GM03348 (cell line): ENCODE measurements at places on chromosomes 6 and 20.

DNA sequence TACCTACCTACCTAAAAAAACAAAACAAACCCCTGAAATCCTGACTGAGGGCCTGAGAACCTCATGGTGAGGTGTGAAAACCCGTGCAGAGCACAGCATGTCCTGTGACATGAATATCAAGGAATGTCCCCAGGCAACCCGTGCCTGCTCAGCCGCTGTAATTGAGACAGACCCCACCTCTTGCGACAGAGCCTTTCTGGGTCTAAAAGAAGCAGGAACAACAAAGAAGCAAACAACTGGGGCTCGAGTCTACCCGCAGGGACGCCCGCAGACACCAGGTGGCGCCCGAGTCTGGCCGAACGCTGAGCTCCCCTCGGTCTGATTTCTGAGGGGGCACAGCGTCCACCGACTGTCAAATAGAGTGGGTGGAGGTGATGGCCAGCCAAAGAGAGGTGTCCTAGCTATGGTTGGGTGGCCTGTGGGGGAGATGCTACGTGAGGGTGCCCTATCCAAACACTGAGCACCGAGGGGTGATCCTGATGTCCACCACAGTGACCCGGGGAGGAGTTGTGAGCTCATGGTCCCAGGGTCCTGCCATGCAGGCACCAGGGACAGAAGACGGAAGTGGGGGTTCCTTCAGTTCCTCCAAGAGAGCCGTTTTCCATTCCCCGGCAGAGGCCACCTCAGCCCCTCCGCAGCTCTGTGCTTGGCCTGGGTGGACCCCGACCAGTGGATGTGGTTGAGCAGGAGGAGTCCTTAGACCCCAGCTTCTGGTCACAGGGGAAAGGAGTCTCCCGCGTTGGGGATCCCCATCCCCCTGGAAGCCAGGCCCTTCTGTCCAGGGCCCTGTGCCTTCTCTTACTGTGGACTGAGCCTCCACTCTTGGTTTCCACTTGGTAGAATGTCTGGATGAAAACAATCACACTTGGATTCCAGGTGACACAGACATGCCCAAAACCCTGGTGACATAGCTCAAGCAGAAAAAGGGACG lies 268.2 kb downstream of the CDC5L start:
- peak; percentile 85 for DNase-seq

GRCh38 chr20:37396416-37397075 lies 50.6 kb downstream of the SRC start:
- DNase-seq = no peak

DNA sequence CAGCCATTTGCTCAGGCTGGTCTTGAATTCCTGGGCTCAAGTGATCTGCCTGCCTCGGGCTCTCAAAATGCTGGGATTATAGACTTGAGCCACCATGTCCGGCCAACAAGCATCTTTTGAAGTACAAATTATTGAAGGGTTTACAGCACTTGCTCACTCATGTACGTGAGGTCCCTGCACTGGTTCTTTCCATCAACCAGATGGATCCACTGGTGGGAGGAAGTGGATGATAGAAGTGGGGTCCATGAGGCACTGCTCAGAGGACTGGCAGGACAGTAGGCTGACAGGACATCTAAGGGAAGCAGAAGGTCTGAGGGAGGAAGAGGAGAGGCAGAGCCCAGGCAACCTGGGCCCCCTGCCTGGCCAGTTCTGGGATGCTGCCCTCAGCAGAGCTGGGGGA lies 109.2 kb upstream of the NXT1 start:
- DNase-seq = no peak

GRCh38 chr20:62898970-62899632 lies 27.2 kb downstream of the DIDO1 start:
- DNase-seq = no peak

GRCh38 chr6:127824061-127824460 lies 76.8 kb downstream of the THEMIS start:
- peak; percentile 6 for DNase-seq

DNA sequence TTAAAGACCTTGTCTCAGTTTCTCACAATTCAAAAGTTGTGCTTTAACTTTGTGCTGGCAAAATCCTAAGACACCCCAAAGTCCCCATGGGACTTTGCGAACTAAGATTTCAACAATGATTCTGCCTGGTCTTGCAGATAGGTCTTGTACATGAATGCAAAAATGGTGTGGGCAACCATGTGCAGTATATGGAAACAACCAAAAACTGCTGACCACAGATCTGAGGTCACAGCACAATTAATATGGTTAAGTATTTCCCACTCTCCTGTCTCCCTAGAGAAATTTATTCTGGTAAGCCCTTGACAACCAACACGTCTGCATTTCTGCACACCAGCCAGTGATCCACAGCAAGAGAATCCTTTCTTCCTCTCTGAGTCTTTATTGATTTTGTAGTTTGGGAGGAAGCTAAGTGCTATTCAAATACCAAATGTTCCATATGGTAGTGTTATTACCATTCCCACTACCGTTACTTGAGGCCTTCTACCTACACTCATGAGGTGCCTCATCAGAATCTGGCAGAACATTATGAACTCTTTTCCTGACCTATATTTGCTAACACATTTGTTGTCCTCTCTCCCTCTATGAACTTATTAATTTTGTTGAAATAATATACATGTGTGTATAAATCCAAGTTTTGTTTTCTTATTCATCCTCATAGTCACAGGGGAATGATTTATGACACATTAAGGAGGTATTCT lies 178.7 kb downstream of the ATXN1 start:
- no peak for DNase-seq

- DNase-seq = peak; percentile 20
Observed at GRCh38 chr6:31246051-31246521, 25.8 kb downstream of the HLA-C start.

- no peak for DNase-seq
Observed at GRCh38 chr20:23244916-23245552, 105.6 kb upstream of the NXT1 start.

DNA sequence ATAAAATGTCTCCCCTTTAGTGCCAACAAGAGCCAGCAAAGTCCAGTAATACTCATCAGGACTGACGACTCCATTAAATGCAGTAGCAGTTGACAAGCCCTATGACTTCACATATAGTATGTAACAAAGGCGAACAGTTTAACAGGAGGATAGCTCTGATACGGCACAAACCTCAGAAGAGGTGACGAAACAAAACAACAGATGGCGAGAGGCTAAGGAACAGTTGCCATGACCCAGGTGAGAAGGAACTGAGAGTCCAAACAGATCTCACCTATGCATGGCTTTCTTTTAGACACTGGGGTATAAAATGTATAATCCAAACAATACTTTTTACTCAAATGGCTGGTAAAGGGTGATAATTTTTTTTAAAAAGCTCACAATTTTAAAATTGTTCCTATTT lies 37.1 kb downstream of the SYNE1 start:
- DNase-seq = no peak

DNA sequence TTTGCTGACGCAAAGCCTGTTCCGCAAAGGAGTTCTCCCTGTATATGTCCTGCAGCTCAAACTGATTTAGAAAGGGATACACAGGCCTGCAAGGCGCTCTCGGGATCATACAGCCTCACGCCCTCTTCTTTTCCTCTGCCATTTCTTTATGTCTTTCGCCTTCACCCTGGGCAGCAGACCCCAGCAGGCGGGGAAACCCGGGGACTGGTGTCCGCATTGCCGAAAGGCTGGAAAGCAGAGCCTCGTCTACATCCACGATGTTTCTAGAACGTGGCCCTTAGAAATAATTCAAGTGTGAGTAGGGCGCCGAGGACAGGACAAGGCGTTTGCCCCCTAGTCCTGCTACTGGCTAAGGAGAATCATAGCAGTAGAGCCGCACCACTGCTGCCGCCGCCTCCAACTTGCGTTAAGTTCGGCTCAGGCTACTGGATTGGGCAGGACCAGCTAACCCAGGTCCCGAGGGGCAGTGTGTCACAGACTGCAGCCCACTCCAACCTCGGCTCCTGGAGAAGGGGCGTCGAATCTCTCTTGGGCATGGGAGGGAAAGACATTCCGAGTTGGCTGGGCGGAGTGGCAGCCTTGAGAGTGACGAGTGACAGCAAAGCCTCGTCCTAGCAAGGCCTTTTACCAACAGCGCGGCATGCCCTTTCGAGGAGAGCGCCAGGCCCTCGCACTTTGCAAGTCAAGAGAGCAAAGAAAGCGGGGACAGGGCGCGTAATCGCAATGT lies 2.6 kb upstream of the TBX18 start:
- no peak for DNase-seq

GRCh38 chr20:20498076-20498861 lies 130.4 kb downstream of the INSM1 start:
- DNase-seq = no peak

- DNase-seq = no peak
Observed at GRCh38 chr6:167153521-167153959, 4.2 kb downstream of the GPR31 start.

GRCh38 chr6:170092826-170093225 lies 198.1 kb downstream of the DLL1 start:
- DNase-seq = no peak

DNA sequence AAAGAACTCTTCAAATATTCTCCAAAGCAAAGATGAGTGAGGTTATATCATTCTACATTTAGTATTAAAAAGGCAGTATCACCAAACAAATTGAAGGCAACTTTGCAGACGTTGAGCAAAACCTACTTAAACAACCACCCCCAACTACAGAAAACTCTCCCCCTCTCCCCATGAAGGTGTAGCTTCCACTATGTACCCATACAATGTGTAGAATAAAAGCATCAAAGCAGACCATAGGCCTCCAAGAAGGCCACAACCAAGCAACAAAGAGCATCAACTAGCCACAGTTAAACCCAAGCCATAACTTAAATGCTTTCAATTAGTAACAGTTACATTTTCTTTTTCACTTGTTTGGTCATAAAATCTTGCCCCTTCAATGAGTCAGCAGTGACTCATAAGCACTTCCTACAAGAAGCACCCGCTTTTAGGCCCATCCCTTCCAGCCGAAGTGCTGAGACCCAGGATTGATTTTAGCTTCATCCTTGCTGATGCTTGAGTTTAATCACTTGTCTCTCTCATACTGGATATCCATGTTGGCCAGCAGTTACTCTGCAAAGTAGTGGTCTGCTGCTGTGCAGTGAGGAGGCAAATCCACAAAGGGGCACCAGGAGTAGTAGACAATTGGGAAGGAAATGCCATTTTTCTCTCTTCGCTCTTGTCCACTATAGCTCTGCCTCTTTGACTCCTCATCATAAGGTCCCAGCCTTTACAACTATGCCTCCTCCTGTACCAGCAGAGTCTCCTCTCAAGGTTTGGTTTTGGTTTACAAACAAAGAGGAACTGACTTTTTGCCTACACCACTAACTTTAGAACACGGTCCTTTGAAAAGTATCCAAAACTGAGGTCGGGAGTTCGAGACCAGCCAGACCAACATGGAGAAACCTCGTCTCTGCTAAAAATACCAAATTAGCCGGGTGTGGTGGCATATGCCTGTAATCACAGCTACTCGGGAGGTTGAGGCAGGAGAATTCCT lies 8.4 kb upstream of the NUP153 start:
- peak; percentile 88 for DNase-seq
